ENCODE measurements at places on chromosomes 12 and 14.

- DNase-seq = no peak
Observed at GRCh38 chr12:120252071-120252906, 13.2 kb downstream of the PXN start.

DNA sequence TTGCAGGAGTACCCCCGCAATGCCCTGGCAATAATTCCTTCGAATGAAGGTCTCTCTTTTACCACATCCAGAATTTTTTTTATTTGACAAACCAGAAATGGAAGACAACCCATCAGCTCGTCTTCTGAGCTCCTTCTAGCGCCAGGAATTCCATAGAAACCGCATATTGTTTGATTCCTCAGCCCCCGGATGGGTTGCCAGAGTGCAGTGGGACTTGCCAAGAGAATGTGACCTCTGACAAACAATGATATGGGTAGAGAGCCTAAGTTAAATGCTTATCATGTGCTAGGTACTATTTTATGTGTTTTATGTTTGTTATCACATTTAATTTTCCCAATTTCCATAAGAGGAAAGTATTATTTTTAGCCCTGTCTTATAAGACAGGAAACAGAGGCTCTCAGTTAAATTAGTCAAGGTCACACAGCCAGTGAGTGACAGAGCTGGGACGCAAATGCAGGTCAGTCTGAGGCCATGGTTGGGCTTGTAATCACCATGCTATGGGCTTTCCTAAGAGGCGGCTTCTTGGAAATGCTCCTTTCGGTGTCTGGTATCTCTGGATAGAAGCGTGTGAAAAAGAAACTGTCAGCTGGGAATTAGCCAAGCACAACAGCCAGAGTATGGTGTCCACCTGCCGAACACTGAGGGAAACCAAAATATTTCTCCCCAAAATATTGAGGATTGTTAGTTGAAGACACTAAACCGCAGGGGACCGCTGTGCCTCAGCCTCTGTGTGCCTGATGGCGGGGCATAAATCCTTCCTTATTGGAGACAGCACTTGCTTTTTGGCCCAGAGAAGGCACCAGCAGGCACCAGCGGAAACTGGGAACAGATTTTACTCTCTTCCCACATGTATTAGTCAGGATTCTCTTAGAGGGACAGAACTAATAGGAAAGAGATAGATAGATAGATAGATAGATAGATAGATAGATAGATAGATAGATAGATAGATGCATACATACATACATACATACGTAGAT is 29.4 kb upstream of the ETFBKMT start:
- DNase-seq = no peak

DNA sequence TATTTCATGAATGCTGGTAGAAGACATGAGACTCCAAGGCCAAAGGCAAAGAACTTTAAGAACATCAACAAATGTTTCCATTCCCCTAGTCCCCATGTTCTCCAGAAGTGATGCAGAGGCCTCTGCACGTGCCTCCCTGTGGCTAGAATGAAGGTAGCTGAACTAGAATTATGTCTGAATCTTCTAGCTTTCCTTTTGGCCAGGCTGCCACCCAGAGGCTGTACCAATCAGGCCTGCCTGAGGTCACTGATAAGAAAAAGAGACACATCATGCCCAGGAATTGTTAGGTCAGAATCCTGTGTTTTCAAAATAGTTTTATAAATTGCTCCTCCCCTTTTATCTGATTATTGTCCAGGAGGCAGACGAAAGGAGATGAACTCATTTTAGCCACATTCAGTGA is 188.0 kb upstream of the SLC16A7 start:
- DNase-seq = no peak

DNA sequence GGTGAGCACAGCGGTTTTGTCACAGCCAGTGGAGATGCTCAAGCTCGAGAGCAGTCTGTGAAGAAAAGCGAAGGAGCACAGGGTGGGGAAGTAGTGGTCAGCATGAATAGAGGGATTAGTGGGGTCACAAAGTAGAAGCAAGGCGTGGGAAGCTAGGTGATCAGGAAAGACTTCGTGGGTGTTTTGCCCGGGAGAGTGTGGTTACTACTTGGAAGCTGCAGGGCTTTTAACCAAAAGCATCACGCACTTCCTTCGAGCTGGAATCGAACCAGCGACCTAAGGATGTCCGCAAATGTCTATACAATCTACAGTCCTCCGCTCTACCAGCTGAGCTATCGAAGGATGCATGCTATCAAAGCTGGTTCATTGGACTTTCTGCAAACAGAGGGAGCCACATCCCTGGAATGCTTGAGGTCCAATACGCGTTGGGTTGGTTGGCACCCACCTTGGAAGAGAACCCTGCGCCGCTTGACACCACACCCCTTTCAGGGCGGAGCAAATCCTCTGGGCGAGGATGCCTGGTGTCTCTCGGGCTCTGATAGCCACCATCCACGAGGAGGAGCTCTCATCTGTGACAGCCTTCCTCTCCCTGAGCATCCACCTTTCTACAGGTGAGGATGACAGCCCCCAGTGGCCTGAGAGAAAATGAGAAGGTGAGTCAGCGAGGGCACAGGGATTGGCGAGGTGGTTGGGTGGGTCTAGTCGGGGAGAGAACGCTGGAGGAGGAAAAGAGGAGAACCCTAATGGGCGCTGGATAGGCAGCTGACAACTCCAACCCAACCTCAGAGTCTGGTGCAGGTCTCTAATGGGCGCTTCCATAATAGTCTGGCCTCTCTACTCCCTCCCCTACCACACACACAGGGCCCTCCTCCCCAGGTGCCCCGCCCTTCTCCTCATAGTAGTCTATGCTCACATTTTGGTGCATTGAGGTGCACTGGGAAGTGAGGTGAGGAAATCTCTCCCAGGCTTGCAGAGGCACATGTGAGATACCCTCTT is 16.0 kb upstream of the OR6S1 start:
- DNase-seq = no peak

- DNase-seq = no peak
Observed at GRCh38 chr14:68696266-68696665, 96.6 kb downstream of the ZFP36L1 start.

GRCh38 chr14:32560209-32560857 is 231.2 kb downstream of the AKAP6 start:
- no peak for DNase-seq

DNA sequence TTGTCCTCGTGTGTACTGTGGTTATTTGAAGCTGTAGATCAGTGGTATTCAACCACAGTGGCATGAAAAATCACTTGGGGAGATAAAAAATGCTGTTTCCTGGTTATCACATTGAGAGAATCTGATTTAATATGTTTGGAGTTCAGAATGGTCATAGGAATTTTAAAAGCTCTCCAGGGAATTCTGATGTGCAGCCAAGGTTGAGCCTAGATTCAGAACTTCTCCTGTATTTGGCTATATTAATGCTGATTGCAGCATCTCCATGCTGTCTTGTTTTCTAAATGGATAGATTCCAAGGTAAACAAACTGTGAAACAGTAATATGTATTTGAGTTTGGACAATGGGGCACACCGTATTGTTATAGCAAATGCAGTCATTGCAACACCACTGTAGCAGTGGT is 982.2 kb upstream of the FBXO33 start:
- DNase-seq = no peak

DNA sequence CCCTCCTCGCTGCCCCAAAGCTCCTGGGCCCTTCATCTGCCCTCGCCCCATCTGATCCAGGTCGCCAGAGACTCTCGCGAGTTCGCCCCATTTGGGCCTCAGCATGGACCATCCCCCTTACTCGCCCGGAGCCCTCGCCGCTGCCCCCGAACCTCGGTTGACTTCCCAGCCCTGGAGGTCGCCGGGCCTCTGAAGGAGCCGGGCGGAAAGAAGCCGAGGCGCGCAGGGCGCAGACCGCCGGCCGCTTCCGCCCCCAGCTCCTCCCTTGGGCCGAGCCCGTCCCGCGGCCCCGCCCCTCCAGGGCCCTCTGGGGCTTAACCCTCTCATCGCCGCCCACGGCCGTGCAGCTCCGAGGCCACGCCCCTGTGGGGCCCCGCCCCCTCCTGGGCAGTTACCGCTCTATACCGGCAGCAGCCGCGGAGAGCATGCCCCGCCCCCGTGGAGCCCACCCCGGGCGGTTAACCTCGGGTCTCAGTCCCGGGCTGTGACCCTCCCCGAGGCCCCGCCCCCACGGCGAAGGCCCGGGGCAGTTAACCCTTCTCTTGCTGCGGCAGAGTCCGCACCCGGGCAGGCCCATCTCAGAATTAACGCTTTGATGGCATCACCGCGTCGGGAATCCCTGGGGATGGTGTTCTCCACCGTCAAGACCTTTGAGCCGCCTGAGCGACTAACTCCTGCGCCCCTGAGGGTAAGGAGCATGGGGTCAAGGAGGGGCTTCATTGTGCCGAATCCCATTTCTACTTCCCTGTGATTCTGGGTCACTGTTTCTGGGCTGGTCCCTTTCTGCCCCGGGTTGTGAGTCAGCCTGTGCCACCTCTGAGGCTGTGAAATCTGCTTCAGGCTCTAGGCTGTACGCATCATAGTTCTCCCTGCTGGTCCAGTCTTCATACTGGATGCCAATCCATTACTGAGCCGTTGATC is at the start of gene SPSB2:
Gene SPSB2, minus strand, starts transcription at position 210 of the 921 bp plus-strand sequence. CDS start 402 bp downstream, outside the sequence.
- peak; percentile 99 for DNase-seq

DNA sequence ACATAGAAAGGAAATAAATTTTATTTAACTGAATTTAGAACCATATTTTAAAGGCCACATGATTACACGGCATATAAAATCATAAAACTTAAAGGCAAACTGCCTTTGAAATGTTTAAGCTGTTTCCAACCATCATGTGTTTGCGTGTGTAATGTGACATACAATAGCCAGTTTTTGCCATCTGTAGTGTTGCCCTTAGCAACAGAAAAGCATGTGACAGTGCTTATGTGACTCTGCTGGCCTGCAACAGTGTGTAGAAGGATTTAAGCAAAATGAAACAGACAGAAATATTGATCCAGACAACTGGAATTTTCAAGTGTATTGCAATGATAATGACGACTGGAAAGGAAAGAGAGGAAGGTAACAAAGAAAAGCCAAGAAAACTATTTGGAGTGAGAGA is 49.5 kb downstream of the TSPAN19 start:
- no peak for DNase-seq

GRCh38 chr14:33711811-33712216 is 239.1 kb downstream of the EGLN3 start:
- DNase-seq = no peak

DNA sequence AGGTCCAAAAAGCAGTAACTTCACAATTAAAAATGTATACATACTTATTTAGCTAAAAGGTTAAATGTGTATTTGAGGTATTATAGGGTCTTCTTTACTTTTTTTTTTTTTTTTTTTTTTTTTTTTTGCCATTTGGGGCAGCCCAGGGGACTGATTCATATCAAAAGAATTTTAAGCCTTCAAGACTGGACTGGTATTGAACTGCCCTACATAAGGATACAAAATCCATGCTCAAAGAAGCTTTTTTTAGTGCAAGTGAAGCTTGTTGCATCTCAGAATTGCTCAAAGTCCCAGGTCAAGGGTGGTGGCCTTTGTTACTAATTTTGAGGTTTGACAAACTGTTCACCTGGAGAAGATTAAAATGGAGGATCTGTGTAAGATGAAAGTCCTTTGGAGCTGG is 124.0 kb downstream of the APAF1 start:
- no peak for DNase-seq

- DNase-seq = no peak
Observed at GRCh38 chr14:101888182-101888581, 76.2 kb upstream of the DYNC1H1 start.

- DNase-seq = no peak
Observed at GRCh38 chr12:52670961-52671360, 9.2 kb downstream of the KRT1 start.

DNA sequence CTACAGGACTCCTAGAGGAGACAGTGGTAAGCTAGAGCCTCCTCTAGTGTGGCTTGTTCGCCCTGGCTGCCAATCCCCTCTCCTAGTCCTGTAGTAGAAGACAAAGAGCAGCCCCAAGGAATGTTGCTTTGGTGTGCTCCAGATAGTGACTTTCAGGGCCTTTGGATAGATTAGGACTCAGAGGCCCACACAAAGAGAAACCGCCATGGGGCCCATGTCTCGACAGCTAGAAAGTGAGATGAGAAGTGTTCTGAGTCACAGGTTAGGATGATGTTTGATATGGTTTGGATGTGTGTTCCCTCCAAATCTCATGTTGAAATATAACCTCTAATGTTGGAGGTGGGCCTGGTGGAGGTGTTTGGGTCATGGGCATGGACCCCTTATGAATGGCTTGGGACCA is 51.8 kb upstream of the JDP2 start:
- DNase-seq = no peak

DNA sequence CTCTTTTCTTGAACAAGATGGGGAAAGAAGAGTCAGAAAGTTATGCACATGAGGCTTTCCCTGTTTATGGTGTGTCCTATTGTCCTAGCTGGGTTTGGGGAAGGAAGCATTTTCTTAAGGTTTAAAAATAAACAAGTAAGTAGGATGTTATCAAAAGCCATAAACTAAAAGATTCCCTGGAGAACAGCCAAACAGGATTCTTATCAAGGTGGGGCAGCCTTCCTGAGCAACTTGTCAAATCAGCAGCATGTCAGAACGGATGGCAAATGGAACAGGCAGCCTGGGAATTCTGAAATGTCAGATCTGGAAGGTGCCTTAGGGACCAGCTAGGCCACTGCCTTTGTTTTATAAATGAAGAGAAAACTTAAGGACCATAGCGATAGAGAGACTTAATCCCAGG is 152.2 kb upstream of the RGS6 start:
- DNase-seq = no peak

GRCh38 chr12:27572486-27573255 is 48.7 kb downstream of the PPFIBP1 start:
- no peak for DNase-seq

DNA sequence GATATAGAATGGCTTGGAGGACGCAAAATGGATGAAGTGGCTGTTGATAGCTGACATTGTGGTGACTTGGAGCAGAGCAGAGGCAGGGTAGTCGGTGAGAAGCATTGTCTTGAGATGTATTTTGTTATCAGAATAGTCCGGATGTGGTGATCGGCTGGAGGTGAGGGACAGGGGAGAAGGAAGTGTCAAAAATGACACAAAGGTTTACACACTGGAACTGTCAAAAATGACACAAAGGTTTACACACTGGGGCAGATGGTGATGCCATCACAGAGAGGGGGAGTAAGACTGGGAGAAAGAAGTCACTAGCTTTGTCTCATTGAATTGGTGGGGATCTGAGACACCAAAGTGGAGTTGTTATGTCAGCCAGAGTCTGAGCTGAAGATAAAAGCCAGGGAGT is 30.1 kb downstream of the CDKL1 start:
- no peak for DNase-seq

- DNase-seq = no peak
Observed at GRCh38 chr12:7069386-7069785, 8.9 kb downstream of the C1S start.

DNA sequence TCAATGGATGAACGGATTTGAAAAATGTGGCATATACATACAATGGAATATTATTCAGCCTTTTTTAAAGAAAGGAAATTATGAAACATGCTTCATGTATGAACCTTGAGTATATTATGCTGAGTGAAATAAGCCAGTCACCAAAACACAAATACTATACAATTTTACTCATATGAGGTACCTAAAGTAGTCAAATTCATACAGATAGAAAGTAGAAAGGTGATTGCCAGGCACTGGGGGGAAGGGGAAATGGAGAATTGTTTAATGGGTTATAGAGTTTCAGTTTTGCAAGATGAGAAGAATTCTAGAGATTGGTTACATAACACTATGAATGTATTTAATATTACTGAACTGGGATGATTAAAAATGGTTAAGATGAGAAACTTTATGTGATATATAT is 171.4 kb downstream of the TMTC3 start:
- no peak for DNase-seq

- no peak for DNase-seq
Observed at GRCh38 chr14:22096514-22096895, 422.9 kb upstream of the OR4E1 start.

Data from stimulated activated CD4-positive, alpha-beta T cell treated with anti-CD3 and anti-CD28 coated beads, Interleukin-4, amount 100 ng/mL, for 48 hours (primary cell).